H1 (cell line): ENCODE measurements at places on chromosomes 5 and 9. TPM values are rescaled to one million over a fixed set of nuclear protein-coding genes. Genes with fewer than 3 reads are reported as not detected.

GRCh38 chr5:71910741-71911140, 191.7 kb downstream of the CARTPT start:
- DNase-seq = no peak

DNA sequence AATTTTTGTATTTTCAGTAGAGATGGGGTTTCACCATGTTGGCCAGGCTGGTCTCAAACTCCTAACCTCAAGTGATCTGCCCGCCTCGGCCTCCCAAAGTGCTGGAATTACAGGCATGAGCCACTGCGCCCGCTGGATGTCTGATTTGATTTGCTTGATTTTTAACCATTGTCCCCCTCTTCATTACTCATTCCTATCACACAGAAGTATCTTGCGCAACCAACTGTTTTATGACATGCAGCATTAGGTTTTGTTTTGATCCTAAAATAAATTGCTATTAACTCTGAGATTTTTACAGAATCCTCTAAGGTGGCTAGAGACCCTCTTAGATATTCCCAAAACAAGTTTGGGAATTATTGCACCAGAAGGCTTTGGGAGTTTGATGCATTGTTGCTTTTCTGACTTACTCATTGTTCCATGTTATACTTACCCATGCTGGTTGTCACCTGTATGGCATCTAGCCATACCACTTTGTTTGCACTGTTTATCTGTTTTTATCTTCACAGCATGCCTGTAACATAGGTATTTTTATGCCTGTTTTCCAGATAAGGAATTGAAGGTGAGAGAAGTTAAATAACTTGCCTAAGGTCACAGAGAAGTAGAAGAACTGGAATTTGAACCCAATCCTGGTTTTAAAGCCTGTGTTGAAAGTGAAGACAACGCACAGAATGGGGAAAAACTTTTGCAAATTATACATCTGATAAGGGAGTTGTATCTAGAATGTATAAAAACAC, 35.9 kb upstream of the PWWP2A start:
- DNase-seq = no peak

DNA sequence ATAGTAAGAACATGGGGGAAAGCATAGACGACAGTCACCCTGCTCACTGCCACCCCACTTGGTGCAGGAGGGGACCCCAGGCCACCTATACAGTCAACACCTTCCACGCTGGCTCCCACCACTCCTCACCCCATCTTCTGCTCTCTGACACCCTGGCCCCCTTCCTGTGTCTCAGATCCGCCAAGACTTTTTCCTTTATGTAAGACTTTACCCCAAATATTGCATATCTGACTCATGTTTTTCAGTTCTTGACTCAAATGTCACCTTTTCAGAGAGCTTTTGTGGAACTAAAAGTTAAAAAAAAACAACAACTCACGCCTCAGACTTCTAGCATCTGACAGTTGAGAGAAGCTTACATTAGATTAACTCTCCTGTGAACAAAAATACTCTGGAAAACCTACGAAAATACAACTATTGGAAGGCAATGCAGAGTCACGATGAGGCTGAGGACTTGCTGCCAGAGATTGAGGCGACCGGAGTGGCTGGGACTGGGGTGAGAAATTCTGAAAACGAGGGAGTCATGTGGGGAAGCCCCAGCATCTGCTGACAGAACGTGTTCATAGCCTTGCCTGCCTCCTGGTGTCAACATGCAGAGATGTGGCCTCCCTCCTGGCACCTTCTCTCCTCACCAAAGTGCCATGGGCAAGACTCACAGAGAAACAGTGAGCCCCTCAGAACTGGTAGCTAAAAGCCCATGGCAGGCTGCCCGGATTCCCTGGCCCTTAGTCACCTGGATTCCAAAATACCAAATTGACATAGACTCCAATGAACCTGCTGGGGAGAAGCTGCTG, 22.4 kb upstream of the FCN2 start:
- no peak for DNase-seq

- no peak for DNase-seq
These were observed 11.2 kb upstream of the OLFM1 start for GRCh38 chr9:135076143-135076875.

- DNase-seq = no peak
These were observed 241.4 kb downstream of the PBX3 start for GRCh38 chr9:125988479-125989050.

GRCh38 chr5:173733831-173734501, 117.5 kb upstream of the BOD1 start:
- DNase-seq = no peak

DNA sequence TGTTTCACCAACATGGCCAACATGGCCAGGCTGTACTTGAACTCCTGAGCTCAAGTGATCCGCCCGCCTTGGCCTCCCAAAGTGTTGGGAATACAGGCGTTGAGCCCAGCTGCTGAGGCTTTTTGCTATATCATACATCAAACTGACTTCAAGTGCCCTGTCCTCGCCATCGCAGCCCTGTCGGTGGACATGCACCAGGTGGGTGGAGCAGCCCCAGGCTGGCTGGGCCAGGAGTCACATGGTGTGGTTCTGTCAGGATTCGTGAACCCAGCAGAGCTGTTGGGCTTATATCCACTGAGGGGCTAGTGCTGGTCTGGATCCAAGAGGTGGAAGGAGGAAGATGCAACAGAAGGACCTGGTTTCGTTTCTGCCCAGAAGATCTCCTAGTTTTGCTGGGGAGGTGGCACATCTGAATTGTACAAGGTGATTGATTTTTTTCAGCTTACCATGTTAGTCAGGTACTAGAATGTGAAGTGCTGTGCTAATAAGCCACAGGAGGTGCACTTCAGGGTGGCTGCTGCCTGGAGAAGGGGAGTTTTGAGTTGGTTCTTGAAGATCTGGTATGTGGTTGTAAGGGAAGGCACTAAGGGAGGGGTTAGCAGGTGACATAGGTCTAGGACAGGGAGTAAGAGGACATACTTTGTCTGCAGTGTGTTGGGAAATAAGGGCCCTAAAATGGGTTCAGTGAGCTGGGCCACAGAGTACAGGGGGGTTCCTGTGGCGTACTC, 16.1 kb downstream of the PCBD2 start:
- DNase-seq = no peak

GRCh38 chr5:16482891-16483290, 17.3 kb upstream of the ZNF622 start:
- no peak for DNase-seq

DNA sequence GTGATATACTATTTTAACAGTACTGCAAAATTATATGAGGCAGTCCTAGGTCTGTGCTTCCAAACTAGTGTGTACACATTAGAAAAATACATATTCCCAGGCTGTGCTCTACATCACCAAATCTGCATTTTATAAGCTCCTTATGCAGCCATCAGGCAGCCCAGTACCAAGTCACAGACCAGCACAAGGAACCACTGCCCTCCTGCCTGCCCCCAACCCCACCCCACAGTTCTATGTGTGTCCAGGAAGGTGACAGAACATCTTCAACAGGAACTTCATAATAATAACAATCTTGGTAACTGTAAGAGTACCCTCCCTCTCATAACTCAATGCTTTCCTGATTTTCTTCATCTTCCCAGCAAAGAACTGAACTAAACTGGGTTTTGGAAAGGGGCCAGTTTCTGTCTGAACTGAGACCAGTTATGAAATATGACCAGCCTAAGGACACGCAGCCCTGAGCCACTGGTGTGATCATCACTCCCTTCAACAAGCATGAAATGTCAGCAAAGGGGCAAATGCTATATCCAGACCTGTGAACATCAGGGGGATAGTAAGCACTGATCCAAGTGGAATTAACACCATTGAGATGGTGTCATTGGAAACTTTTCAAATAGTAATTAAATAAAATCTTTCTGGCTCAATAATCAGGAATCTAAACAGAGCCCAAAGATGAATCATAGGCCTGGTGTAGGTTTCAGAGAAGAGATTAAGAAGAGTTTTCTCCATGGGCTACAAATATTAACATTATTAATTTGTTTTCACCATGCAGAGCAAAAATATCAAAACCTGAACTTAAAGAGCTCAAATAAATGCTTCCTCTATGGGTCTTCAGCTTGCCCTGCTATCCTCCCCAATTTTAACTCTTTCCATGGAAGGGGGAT, 82.1 kb downstream of the DPYSL3 start:
- DNase-seq = no peak

GRCh38 chr5:176540476-176540899, 3.3 kb upstream of the RNF44 start:
- DNase-seq = no peak

GRCh38 chr9:82553654-82554366, 509.1 kb downstream of the RASEF start:
- DNase-seq = no peak

- DNase-seq = no peak
These were observed at the start of gene FCN1 for GRCh38 chr9:134917431-134918373. FCN1 (minus strand) TSS chr9:134917912; CDS start chr9:134917871, 41 bp downstream.

- no peak for DNase-seq
These were observed 3.8 kb downstream of the RNF44 start for GRCh38 chr5:176533390-176533789.

DNA sequence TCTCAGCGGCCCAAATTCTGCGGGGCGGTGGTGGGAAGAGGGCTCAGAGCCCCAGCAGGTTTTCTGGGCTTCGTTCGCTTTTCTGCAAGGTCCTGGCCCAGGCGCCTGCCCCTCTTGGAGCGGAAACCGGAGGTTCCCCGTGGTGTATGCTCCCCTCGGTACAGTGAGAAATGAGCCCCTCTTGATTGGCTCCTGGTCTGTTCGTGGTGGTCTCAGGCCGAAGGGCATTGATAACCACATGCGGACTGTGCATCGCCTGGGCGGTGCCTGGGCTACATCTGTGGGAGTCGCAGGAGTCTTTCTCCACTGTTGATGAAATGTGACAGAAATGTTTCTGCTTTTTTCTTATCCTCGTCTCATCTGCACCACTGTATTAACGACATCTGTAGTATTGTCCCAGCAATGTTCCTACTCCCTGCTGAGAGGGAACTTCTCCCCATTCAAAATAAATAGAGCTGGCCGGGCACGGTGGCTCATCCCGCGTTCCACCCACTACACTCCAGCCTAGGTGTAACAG, 682 bp downstream of the MAN1B1 start:
- no peak for DNase-seq

DNA sequence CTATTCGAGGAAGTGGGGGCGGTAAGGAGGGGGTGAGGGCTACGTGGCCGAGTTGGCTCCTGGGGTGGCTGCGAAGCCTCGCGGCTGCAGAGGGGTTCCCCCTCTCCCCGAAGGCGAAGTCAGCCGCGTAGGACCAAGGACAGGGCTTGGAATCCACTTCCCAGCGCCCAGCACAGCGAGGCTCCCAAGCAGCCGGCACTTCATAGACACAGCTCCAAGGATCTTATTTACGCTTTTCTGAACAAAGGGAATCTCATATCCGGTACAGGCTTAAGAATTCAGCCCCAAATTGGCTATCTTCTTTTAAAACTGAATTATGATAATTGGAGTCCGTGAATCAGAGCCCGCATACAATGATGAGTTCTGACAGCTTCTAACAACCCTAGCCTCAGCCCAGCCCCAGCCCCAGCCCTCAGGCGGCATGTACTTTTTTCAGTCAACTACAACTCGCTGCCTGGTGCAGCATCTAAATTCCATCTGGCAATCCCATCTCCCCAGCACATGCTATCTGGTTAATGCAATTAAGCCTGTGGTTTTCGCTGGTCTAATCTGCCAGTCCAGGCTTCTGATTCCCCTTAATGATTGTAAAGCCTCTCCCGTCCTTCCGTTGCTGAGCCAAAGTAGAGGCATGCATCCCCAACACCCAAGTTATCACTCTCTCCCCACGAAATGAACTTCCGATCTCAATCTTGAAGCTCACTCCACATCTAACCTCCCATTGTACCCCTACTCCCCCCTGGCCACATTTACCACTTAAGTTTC, 1.0 kb downstream of the ELAVL2 start:
- no peak for DNase-seq

GRCh38 chr5:1687301-1687970, 112.2 kb downstream of the MRPL36 start:
- DNase-seq = no peak

GRCh38 chr9:112439825-112440224, 46.8 kb upstream of the KIAA1958 start:
- DNase-seq = no peak

DNA sequence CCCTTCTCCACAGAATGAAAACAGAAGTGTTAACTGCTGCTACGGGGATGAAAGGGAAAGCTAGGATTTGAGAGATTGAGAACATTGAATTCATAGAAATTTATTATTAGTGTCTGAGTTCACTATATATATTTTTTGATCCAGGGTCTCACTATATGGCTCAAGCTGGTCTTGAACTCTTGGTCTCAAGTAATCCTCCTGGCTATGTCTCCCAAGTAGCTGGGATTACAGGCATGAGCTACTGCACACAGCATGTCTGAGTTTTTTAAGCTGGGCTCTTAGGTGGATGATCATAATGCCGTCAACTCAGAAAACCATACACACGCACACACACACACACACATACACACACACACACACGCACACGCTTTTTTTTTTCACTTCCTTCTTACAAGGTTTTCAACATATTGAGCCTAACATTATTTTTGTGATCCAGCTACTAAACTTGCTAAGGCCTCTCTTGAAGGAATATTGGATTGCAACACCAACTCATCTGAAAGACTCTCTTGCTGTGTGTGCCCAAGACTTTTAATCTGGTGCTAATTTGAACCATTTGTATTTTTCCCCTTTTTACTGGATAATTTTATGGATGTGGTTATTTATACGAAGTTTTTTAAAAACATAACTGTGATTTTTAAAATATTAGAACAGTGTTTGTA, 1045.4 kb downstream of the DTWD2 start:
- DNase-seq = no peak

DNA sequence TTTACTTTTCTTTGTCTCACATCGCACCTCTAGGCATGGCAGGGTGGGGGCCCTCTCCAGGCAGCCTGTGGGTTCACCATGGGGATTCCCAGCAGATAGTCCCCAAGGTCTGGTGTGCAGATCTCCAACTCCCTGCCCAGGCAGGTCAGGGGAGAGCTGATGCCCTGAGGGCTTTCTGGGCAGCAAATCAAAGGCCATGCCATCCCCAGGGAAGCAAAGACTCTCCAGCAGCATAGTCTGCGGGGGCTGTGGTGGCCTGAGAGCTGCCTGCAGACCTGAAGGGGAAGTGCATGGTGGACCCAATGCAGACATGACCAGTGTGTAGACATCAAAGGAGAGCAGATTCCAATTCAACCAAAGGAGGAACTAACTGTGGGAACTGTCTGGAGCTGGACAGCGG, 7.7 kb downstream of the NEURL1B start:
- no peak for DNase-seq

DNA sequence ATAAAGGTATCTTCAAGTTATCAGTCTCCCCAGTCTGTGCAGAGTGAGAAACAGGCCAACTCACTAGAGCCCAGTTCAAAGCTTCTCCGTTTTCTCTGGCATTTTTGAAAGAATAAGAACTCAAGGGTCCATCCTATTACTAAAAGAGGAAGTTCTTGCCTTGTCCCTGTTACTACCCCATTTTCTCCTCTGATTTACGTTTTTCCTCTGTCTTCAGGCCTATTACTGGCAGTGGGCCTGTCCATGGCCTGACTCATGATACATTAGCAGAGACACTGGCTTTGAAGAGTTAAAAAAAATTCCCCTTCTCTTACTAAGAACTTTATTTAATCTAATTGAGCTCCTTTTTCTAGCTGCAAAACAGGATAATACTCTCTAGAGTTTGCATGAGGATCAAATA, 624.0 kb upstream of the KLF4 start:
- no peak for DNase-seq

- DNase-seq = no peak
These were observed 39.2 kb downstream of the FAXDC2 start for GRCh38 chr5:154811239-154811638.

Gene SCGB3A1
- total RNA-seq = not detected in 2 replicates

Gene KIF20A
- 67.1 and 68.1 TPM in 2 replicates for total RNA-seq

Gene PCDHGB3
- total RNA-seq = 1.3 and 1.6 TPM in 2 replicates

Gene LCN15
- 0.47 and 0.61 TPM in 2 replicates for total RNA-seq

Gene PROB1
- 3.1 and 3.3 TPM in 2 replicates for total RNA-seq

Gene NEUROG1
- not detected in 2 replicates for total RNA-seq

Gene CFAP77
- 0.52 and 0.63 TPM in 2 replicates for total RNA-seq

Gene FAM221B
- not detected in 2 replicates for total RNA-seq

Gene PCDHGC4
- total RNA-seq = 2.4 and 2.6 TPM in 2 replicates

Gene WNT8A
- total RNA-seq = 0.27 TPM in 1 of 2 replicates, not detected in the other
